ENCODE measurements at places on chromosomes 5 and 9.

GRCh38 chr9:137694236-137694959 is 75.6 kb downstream of the EHMT1 start:
- DNase-seq = no peak

DNA sequence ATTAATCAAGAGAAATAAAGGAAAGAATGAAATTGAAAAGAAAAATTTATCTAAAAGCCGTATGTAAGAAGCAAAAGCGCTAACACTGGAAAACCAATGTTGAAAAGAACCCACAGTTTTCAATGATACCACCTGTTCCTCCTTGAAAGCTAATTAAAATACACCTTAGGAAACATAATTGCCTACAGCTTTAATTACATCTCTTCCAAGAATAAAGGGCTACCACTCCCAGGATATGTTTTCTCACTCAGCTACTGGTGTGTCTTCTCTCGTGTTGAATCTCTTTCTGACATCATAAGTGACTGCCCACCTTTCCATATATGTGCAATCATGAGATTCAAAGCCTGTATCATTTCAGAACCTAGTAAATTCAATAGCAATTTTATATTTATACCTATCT is 880.6 kb upstream of the DMAC1 start:
- DNase-seq = no peak

DNA sequence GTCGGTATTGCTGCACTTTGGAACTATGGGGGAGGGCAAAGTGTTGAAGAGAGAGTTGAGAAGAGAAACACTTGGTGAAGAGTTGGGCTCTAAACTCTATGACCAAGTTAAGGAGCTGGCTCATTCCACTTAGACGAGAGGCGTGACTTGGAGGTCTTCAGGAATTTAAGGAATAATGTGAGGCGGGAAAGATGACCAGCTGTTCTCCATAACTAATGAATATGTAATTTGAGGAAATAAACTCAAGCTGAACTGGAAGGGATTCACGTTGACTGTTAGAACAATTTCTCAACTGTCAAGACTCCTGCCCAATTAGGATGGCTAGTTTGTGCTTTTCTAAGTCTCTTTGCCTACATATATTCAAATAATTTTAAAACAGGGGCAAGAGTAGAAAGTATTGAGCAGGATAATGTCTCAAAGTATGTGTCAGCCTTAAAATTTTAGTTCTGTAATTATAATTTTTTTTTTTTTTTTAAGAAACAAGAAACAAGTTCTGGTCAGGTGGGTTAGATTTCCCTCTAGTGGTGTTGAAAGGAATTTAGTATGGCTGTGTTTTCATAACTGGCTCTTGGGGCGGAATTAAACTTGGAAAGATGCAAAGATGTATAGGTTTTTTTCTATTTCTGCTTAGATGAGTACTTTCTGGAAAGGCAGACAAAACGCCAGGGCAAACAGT is 33.4 kb downstream of the TMEM252 start:
- DNase-seq = peak; percentile 17

DNA sequence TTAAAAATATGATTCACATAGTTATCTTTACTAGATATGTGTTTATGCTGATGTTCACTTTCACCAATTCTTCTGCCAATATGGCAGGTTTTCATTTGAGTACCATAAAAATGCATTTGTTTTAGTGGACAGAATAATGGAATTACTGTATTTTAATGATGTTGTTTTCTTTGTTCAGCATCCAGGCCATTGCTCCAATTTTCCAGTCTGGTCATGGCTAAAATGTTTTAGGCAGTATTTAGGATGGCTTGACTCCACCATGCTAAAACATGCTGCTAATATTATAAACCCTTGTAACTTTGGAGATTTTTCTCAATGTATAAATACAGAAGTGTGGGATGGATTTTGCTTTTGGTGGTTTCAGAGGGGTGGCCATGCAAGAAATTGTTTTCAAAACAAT is 273.0 kb upstream of the RPS23 start:
- DNase-seq = no peak

DNA sequence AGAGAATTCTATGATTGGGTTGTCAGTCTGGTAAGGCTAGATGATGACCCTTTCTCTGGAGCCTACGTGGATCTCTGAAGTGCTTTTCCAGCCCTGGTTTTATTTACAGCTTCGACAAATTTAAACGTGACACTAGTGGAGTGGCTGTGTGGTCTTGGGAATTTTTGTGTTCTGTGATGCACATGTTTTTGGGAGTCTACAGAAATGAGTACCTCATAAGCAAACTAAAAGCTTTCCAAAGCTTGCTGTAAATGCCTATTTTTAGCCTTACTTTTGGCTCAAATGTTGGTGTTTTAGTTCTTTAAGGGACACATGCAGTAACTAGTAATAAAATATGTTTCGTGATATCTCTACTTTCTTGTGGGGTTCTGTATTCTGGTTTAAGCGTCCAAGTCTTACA is 3.3 kb downstream of the LARP1 start:
- no peak for DNase-seq

DNA sequence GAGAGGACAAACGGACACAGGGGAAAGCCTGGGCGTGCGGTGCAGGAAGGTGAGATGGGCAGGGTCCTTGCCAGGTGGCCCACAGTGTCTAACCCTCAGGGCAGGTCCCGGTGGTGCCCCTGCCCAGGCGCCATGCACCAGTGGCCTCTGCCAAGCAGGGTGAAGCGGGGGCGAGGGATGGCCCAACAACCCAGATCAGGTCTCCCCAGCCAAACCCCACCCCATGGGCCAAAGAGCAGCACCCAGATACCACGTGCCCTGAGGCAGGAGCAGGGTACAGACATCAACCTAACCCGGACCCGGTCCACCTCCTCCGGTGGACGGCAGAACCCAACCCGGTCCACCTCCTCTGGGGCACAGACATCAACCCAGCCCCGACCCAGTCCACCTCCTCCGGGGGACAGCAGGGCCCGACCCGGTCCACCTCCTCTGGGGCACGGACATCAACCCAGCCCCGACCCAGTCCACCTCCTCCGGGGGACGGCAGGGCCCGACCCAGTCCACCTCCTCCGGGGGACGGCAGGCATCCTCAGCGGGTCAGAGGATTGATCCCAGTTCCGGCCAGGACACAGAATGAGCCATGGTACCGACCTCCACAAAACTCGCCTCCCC is 12.8 kb downstream of the SLC12A7 start:
- DNase-seq = no peak

DNA sequence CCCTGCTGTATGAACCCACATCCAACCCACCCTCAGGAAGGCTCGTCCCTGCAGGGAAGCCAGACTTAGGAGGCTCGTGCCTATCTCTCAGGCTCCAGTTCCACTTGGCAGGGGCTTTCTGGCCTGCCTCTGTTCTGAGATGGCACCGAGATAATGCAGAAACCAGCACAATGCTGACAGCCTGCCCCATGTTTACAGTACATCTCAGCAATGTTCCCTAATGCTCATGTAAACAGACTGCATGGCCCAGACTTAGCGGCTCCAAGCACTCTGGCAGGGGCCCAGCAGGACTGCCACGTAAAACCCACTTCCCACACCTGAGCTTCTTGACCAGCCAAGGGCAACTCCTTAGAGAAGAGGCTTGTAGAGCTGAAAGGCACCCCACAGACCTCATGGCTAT is 499.5 kb upstream of the BRINP1 start:
- peak; percentile 68 for DNase-seq

GRCh38 chr5:170111088-170111785 is 5.5 kb downstream of the FOXI1 start:
- no peak for DNase-seq

GRCh38 chr9:116066221-116066620 is 87.4 kb upstream of the PAPPA start:
- DNase-seq = no peak

Data from SK-N-SH (cell line).